ENCODE measurements at places on chromosomes 1 and 21. TPM values are rescaled to one million over a fixed set of nuclear protein-coding genes. Genes with fewer than 3 reads are reported as not detected.

GRCh38 chr1:16181887-16182719 lies 26.2 kb upstream of the EPHA2 start:
- peak; percentile 93 for DNase-seq

DNA sequence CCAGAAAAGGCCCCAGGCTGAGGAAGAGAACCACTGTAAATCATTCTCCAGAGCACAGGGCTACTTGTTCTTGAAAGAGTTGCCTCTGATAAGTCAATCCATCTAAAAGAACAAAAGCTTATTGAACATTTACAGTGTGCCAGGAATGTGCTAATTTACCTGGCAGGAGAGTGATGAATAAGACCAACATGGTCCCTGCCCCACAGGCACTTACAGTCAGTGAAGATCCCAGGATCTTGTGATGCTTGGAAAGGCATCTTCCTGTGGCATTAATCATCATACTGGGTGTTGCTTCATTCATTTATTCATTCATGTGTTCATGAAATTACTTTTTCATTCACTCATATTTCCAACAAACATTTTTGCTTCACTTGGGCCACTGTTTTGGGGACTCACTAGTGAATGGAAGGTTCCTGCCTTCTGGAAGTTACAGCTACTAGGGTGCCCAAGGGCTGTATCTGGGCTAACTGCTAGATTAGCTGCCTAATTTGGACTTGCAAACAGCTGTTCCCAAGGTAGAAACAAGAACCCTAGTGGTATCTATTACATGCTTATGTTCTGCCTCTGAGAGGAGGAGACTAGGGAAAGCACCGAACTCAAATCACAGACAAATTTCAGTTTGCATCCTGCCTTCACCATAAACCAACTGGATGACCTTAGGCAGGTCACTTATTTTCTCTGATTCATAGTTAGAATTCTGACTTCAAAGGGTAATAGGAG lies 133.5 kb downstream of the CLIC6 start:
- no peak for DNase-seq

DNA sequence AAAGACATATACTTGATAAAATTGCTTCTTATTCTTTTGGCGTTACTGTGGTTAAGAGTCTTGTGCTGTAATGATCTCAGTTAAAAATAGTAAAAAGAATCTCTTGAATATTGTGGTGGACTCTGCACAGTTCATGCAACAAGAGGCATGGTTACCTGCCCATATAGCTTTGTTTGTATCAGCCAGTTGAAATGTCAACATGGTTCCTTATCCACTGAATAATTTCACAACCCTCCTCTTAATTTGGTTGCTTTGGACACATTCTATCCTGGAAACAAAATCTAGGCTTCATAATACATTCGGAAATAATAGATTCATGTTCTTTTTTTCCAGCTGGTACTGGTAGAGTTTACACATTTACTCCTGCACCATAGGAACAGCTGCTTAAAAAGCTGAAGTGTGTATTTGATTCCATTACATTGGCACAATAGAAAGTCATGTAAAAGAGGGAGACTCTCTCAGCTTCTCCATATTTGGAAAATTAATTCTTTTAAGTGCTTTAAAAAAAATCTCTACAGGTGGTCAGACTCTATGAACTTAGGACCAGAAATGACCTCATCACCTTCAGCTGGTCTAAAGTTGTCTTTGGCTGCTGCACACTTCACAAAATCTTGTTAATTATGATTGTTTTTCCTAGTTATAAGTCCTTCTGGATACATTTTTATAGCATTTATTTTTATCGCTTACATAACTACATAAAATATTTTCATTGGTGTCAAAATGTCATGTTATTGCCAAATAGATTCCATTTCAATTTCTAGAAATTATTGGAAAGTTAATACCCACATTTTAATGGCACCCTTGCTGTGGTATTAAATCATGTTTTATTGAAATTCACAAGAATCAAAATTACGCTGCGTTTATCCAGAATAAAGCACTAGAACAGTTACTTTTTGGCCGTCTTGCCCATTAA lies 100.2 kb downstream of the LTN1 start:
- DNase-seq: no peak

- DNase-seq: no peak
These were observed 243.4 kb downstream of the RHOU start for GRCh38 chr1:228978484-228979324.

DNA sequence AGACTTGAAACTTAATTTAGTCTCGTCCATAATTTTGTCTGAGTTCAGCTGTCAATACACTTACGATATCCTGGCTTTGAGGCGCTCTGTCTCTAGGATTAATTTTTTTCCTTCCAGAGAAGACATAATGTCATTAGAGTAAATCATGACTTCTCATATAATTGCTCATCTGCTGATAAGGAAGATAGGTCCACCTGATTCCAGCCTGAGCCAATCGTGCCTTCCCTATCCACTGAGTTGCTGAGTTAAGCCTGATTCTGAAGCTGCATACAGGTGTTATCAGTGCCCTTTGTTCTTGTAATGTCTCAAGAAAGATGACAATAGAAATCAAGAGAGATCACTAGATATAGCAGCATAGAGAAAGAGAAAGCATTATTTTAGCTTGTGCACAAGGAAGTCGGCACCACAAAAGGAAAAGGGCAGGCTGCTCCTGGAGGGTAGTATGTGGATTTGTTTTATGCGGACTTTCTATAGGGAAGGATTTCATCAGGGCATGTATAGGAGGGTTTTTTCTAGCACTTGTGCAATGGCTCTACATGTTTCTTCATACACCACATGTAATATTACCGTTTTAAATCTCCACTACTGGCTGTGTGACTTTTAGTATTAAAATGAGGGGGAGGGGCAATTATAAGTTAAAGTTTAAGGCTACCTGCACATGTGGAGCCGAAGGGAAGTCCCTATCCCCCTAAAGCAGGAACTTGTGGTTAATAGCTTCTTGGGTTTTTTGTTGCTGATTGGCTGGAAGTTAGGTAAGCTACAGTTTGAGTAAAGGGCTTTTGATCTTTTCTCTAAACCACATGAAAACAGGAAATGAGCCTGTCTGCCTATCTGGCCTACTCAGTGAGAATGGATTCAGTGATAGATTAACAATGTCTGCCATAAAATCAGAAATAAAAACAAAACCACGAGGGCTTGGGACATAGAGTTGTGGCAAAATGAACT lies 133.4 kb downstream of the PLPPR5 start:
- no peak for DNase-seq

DNA sequence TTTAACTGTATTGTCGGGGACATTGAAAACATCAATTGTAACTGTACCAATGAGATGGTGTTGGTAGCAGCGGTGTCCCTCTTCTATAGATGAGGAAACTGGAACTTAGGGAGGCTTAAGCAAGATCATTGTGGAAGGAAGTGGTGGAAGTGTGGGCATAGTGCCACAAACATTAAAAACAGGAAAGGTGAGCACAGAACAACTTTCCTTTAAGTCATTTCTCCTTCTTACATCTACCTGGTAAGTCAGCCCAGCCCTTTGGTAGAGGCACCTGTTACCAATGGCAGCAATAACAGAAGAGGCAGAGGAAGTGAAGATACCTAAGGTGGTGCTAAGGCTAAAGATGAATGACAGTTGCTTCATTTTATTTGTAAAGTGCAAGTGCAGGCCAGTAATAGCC lies 12.0 kb upstream of the CTSS start:
- DNase-seq: no peak

DNA sequence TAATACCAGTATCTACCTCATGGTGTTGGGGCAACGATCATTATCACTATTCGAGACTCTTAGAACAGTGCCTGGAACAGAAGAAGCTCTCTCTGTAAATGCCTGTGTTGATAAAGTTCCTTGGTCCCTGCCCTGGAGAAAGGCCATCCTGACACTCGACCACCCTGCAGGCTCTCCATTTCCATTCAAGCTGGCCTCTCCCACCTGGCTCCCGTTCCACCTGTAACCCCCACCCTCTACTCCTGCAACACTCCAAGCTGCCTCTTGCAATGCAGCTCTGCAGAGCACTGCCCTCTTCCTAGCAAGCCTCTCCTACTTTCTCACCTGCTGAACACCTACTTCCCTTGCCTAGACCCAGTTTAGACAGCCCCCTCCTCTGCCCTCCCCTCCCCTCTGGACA lies 6.1 kb downstream of the SPOCD1 start:
- no peak for DNase-seq

The FH gene
- 65.5 TPM for total RNA-seq

The SCYL3 gene
- 8.0 TPM for total RNA-seq

The LCE1D gene
- not detected for total RNA-seq

The CD48 gene
- not detected for total RNA-seq

The MAN1C1 gene
- 73.3 TPM for total RNA-seq

The LCK gene
- total RNA-seq: not detected
